ENCODE measurements at places on chromosomes 7 and 10.

GRCh38 chr10:72564596-72564995, 61.3 kb downstream of the MICU1 start:
- no peak for DNase-seq

- DNase-seq = peak; percentile 44
Measured at GRCh38 chr7:37031571-37032257, 307.4 kb upstream of the AOAH start.

GRCh38 chr7:5041047-5041446, 4.6 kb upstream of the RBAK start:
- DNase-seq = no peak

DNA sequence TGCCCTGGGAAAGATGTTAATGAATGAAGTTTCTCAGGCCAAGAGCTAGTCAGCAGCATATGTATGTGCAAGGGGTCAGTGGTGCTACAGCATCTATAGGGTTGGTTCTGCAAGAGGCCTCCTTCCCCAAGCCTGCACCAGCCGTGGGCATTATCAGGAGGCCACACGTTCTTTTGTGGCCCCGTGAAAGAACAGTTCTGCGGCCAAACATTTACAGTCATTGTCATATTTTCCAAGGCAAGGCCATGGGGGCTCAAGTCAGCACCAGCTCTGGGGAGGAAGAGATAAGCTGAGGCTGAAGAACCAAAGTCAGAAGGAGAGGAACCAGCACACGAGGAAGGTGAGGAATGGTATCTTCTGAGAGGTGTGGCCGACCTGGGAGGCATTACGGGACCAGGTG, 54.4 kb upstream of the TMEM72 start:
- DNase-seq = no peak

DNA sequence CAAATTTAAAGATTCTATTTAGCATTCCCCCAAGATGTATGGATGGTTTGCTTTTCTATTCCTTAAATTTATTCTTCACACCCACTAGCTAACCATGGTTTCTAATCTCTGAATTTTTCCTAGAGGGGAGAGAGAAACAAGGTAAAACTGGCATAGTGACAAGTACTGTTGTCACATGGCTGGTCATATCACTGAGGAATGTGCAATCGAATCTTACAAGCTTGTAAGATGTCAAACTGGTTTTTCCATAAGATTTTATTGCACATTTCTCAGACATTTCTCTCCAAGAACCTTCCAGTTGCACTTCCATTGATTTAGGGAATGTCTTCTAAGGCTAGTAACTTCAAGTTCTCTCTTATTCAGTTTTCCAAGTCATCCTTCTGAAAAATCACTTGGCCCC, 89.8 kb downstream of the MBL2 start:
- no peak for DNase-seq

DNA sequence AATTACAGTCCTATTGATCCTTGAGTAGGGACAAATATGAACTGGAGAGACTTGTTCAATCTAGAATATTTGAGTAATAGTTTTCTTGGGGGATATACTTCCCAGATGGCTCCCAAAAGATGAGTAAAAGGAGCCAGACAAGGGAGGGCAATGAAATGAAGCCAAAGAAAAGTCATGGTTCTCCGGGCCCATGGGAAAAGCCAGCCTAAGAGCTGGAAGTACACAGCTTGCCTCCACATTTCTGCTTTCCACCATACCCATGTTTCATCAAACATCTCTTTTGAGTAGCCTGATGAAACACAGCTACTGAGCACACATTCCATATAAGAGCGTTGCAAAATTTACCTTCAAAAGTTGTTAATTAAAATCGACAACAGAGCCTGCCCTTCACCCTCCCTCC, 535.0 kb upstream of the FZD8 start:
- no peak for DNase-seq

GRCh38 chr10:72709041-72709440, 17.1 kb downstream of the MCU start:
- DNase-seq = no peak

GRCh38 chr10:78806681-78807221, 262.0 kb upstream of the ZMIZ1 start:
- DNase-seq = no peak

- peak; percentile 16 for DNase-seq
Measured at GRCh38 chr7:10121631-10122030, 852.0 kb upstream of the PHF14 start.

GRCh38 chr7:109479388-109479787, 909.7 kb downstream of the DNAJB9 start:
- DNase-seq = no peak

DNA sequence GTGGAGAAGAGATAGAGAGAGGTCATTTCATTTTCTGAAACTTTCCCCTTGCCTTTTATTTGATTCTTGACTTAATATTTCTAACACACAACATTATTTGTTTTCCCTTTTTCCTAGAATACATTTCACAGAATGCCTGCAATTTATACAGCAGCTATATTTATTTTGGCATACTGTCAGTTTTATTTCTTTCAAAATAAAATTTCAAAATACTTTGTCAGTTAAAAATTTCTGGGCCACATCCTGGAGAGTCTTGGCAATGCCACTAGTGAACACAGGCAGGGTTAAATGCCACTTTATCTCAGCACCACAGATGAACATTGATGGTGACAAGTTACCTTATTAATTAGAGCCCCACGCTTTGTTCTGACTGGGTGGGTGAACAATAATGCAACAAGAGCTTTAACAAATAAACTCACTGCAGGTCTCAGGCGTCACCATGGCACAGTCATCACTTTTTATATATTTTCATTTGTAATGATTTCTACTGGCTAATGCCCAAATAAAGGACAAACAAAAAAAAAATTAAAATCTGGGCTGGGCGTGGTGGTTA, 494.0 kb downstream of the KIF20B start:
- DNase-seq = no peak

GRCh38 chr10:7520507-7521485, 110.0 kb upstream of the SFMBT2 start:
- no peak for DNase-seq

DNA sequence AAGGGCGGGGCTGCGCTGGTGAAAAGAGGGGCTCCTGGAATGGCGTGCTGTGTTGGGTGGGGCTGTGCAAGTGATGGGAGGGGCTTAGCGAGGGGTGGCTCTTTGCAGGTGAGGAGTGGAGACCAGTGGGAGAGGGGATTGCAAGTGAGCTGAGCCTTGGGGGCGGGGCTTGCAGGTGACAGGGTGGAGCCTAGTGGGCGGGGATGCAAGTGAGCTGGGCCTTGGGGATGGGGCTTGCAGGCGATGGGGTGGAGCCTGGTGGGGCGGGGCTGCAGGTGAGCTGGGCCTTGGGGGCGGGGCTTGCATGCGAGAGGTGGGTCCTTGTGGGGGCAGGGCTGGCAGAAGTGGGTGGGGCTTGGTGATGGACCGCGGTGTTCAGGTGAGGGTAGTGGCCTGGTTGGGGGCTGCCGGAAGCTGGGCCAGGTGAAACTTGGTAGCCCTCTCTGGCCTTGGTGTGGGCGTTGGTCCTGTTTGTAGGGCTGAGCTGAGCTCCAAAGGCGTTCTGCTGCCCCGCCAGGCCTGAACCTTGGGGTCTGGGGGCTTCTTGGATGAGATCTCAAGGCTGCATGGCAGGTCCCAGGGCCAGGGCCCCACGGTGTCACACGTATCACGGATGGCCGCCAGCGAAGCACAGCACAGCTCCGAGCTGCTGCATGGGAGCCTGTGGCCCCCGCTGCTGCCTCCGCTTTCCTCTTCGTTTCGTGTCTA, 743 bp upstream of the PITRM1 start:
- DNase-seq = no peak

GRCh38 chr7:103637726-103638125, 191.7 kb upstream of the SLC26A5 start:
- no peak for DNase-seq

- peak; percentile 25 for DNase-seq
Measured at GRCh38 chr10:28381903-28382347, 79.1 kb upstream of the MPP7 start.

GRCh38 chr7:130543487-130544010, 51.7 kb downstream of the MEST start:
- no peak for DNase-seq

DNA sequence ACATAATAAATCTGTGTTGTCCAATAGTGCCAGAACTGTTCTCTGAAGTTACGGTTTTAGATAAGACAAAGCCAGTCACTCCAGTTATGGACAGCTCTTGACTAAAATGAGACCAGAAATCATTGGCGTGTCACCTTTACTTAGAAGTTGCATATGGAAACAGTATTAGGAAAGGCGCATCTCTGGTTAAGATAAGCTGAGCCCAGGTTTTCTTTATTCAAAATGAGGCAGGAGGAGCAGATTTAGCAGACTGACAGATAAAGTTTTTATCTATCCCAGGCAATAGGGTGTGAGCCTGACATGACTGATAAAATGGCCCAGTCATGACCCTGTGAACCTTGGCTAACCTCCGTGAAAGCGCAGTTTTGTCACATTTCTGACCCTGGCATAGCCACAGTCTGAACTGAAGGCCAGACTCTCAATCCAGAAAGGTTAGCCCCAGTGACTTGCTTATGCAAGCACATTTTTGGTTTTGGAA, 4.2 kb downstream of the CYP26A1 start:
- DNase-seq = no peak

DNA sequence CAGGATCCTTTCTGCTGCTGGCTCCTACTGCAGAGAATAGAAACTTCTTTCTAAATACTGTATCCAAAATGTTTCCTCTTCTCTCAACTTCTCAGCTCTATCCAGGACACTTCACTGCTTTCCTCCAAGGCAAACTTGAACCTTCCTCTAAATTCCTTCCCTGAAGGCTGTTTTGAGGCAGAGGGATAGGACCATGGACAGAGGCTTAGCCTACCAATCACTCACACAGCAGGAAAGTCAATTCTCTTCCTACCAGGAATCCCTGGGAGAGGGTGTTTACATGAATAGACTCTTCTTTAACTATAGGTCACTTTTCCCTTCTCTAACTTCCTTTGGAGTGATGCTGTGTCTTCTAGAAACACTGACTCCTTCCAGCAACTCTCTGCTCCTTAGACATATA, 115.6 kb upstream of the MKLN1 start:
- no peak for DNase-seq

- no peak for DNase-seq
Measured at GRCh38 chr10:13317474-13317873, 17.6 kb upstream of the PHYH start.

GRCh38 chr7:77391230-77391629, 24.9 kb downstream of the GSAP start:
- no peak for DNase-seq

All from anterior cingulate cortex (tissue), 58 donors.